Activated CD4-positive, alpha-beta T cell treated with anti-CD3 and anti-CD28 coated beads, Interleukin-2, amount 50 U/mL, for 48 hours (primary cell): ENCODE measurements at places on chromosomes 11 and 22.

- DNase-seq, result no peak
Observed at GRCh38 chr11:93935826-93936225, 85.3 kb upstream of the HEPHL1 start.

DNA sequence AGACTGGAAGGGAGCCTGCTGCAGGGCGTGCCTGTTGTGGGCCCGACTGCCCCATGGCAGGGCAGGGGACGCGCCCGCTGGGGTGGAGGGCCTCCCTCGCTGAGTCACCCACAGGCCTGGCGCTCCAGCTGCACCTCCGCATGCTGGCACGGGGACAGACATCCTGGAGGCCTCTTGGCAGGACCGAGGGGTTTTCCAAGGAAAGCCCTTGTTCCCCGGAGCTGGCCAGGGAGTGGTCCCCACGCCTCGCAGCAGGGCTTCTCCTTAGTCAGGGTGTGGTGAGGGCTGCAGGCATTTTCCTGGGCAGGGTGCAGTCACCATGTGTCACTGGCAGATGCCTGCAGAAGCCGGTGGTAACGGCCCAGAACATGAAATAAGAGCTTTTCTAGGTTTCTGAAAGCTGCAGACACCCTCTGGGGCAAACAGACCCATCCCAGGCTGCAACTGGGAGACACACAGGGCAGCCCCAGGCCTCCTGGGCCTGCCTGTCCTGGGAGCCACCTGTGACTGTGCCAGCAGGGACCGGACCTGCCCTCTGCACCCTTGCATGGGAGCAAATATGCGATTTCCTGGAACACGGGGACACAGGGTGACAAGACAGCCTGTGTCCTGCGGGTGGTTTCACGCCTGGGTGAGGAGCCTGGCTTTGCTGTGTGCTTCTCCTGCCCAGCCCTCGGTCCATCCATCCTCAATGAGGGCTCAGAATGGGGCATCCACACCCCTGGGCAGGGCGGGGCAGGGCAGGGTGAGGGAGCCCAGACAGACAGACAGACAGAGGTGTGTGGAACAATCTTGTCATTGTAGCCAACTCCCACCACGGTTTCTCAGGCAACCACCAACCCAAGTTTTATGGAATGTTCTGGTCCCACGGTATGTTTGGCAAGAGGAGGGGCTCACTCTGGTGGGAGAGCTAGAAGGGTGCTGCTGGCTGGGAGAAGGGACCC is 43.2 kb upstream of the FADD start:
- DNase-seq, result no peak

DNA sequence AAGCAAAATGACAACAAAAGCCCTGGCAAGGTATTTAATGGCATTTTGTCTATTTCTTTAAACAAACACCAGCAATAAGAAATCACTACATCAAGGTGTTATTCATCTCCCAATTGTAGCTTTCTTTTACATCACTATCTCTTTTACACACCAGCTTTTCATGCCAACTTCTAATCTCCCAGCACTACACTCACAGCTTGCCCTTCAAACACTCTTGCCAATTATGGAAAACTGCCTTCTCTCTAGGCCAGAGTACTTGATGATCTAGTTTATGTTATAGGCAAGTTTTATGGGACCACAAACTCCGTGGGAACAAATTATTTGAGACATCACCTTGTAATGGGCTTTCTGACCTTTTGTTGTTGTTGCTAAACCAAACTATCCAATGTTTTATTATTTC is 61.3 kb downstream of the SVIP start:
- no peak for DNase-seq

- DNase-seq, result no peak
Observed at GRCh38 chr22:19565382-19566278, 41.4 kb upstream of the CLDN5 start.

- no peak for DNase-seq
Observed at GRCh38 chr11:3916962-3917361, 61.5 kb downstream of the STIM1 start.

DNA sequence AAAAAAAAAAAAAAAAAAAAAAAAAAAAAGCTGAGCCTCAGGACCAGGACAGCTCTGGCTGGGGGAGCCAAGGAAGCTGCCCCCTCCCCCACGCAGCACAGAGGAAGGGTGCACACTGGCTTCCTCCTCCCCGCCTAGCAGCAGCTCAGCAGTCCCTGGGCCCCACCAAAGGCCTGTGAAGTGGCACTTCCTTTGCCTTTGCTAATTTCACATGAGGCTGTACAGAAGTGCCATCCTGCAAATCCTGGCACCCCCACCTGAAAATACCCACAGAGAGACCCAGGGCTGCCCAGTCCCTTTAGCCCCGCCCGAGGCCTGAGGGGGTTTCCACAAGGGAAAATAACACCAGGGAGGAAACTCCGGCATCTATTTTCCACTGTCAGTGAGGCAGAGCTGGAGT is 3.9 kb downstream of the RHOG start:
- DNase-seq, result peak; percentile 56

DNA sequence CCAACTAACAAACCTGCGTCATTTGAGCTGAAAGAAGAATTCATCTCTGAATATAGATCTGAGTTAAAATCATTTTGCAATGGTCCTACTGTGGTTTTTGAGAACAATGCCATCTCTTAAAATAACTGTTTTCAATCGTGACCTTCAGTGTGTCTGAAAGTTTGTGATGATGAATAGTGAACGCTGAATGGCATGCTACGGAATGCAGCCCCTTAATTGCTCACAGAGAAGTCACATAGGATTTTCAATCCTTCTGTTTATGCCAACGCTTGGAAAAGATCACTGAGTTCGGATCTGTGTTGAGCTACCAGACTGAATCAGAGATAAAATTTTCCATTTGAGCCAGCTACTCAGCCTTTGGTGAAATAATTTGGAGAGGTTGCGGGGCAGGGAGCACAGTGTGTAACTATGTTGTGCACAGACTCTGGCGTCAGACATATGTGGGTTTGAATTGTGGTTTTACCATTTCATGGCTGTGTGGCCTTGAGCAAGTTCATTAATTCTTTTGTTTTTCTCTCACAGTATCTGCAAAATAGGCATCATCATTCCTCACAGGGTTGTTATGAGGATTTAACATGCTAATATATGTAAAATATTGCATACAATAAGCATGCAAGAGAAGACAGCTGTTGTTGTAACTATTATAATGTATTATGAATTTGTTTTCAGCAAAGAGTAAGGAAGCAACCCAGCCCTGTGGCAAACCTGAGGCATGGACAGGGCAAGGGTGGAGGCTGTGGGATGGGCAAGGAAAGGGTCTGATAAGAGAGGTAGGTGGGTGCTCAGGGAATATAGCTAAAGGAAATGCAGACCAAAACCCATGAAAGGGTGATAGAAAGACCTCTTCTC is 679.9 kb downstream of the KCNA4 start:
- DNase-seq, result no peak

GRCh38 chr11:95338430-95338991 is 107.5 kb upstream of the SESN3 start:
- DNase-seq, result no peak

DNA sequence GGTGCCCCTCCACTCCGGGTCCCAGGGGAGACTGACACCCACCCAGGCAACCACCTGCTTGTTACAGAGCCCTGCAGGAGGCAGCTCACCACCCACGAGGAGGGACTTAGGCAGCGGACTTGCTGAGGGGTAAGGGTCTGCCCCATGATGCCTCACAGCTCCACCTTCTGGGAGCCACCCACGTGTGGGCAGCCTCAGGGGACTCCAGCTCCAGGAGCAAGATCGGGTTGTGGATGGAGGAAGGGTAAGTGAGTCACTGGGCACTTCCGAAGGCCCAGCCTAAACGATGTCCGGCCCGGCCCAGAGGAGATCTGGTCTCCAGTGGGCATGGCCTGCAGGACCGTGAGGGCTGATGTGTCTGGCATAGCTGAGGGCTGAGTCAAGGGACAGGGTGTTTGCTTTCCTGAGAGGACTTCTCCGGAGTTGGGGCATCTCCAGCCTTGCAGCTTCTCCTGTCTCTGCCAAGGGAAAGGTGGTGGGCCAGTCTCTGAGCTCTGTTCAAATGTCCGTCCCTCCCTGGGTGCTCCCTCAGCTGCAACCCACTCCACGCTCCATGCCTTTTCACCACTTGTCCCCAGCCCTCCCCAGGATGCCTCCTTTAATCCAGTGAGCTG is 32.3 kb upstream of the P2RY2 start:
- no peak for DNase-seq

DNA sequence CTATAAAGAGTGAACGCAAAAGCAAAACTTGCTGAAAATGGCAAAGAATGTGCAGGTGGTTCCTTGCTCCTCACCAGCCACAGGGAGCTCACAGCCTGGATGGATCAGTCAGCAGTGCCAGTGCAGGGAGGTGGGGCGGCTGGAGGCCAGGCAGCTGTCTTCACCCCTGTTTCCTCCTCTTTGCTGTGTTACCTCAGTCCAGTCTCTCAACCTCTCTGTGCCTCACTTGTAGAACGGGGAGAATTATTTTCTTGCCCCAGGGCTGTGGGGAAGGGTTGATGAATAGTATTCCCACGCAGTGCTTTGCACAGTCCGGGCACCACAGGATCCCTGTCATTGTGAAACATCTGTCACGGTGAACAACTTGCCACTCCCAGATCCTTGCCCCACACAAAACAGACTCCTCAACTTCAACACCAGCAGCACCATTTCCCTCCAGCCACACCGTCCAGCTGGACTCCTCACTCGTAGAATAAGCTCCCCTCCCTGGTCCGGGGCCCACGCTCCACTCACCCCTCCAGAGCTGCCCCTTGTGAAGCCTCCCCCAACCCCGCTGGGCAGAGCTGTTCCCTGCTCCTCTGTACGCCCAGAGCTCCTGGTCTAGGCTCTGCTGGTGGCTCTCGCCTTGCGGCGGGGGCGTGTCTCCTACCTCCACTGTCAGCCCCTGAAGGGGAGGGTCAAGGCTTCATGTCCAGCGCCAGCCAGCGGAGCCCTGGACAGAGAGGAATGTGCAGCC is 27.7 kb downstream of the MPPED1 start:
- no peak for DNase-seq

DNA sequence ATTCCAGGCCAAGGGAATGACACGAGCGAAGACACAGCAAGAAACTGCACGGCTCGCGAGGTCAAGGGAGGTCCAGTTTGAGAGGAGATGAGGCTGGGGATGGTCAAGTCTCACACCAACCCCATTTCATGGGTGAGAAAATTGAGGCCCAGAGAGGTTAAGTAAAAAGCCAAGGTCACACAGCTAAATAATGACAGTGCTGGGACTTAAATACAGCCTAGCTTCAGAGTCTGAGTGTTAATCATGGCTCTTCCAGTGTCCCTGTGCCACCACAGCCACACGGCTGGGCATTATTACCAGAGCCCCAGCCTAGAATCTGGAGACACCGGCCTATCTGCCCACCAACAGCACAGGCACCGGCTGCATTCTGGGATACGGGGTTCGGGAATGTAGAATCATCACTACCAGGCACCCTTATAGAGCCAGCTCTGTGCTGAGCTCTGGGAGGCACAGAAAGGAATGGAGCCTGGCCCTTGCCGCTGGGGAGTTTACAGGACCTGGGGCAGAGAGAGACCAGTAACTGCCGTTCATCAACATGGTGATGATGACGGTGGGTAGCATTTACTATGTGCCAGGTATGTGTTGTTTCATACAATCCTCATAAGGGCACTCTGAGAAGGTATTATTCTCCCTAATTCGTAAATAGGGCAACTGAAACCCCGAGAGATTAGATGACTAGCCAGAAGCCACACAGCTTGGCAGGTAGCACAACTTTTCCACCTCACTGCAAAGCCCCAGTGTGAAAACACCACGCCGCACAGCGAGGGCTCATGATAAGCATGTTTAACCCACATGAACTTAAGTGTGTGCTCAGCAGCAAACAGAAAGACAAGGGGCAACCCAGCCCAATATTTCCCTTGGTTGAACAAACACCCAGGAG is 51.8 kb downstream of the CD6 start:
- peak; percentile 82 for DNase-seq

GRCh38 chr22:43275545-43276317 is 67.4 kb downstream of the SCUBE1 start:
- DNase-seq, result no peak

- DNase-seq, result no peak
Observed at GRCh38 chr11:8654503-8654902, 28.0 kb downstream of the TRIM66 start.

GRCh38 chr22:37726241-37726887 is 29.5 kb downstream of the TRIOBP start:
- DNase-seq, result no peak

- DNase-seq, result peak; percentile 6
Observed at GRCh38 chr11:70680781-70681281, 282.5 kb downstream of the CTTN start.

GRCh38 chr11:10298342-10298741 is 4.3 kb upstream of the SBF2 start:
- DNase-seq, result peak; percentile 55

- no peak for DNase-seq
Observed at GRCh38 chr22:30894371-30894740, 74.2 kb downstream of the MORC2 start.

DNA sequence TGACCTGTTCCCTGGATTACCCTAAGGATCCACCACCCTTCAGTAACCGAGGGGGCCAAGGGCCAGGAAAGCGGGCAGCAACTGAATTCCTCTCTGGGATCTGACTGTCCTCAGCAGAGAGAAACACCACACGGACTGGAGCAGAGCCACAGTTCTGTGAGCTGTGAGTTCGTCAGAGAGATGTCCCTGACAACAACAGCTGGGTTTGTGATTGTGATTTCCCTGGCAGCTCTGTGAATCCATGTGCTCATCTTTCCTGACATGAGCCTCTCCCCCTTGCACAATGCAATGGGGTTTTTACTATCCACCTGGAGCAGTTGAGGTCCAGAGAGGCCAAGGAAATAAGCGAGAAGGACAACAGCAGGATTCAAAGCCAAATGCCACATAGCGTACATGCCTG is 69.4 kb upstream of the AMPD3 start:
- DNase-seq, result no peak

GRCh38 chr22:18013436-18013835 is 10.9 kb downstream of the MICAL3 start:
- DNase-seq, result no peak

GRCh38 chr11:19868871-19869270 is 156.2 kb downstream of the NAV2 start:
- no peak for DNase-seq

DNA sequence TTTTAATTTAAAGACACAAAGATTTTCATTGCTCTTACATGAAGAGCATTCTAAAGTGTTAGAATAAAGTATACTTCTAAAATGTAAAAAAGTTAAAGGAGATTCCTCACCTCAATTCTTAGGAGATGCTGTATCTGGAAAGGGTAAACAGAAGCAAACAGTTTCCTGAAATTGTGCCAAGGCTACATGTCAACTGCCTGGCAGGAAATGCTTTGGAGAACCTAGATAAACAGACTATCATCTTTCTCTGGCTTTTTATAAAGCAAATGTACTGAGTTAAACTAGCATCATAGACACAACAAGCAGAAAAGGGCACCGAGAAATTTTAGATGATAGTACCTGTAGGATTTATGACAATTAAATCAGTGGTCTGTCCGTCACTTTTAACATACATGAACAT is 24.7 kb upstream of the AKIP1 start:
- DNase-seq, result no peak
